ENCODE measurements at places on chromosomes 3 and 15.

GRCh38 chr3:194974468-194975135, 288.9 kb downstream of the FAM43A start:
- DNase-seq, result no peak

GRCh38 chr3:15606434-15606891, 4.9 kb downstream of the BTD start:
- DNase-seq, result no peak

GRCh38 chr15:31302029-31302657, 24.5 kb upstream of the KLF13 start:
- no peak for DNase-seq

DNA sequence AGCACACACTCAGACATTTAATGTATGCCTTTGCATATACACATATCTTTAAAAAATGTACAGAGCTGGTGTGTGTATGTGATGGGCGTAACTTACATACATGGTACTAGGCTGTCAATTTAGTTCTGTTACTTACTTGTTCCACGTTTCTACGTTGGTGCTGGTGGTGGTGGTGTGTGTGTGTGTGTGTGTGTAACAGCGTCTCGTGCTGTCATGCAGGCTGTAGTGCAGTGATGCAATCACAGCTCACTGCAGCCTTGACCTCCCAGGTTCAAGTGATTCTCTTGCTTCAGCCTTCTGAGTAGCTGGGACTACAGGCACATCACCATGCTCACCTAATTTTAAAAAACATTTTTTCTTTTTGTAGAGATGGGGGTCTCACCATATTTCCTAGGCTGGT, 64.2 kb downstream of the ISG20 start:
- no peak for DNase-seq

- DNase-seq, result no peak
Measured at GRCh38 chr3:55191911-55192775, 264.3 kb upstream of the LRTM1 start.

GRCh38 chr3:117893638-117894037, 1141.0 kb downstream of the IGSF11 start:
- DNase-seq, result no peak
